ENCODE measurements at places on chromosomes 2 and 18. TPM values are rescaled to one million over a fixed set of nuclear protein-coding genes. Genes with fewer than 3 reads are reported as not detected.

UGT1A6 gene
- not detected for total RNA-seq

NIFK gene
- total RNA-seq = 27.7 TPM

MFSD6 gene
- 67.1 TPM for total RNA-seq

LIMS2 gene
- total RNA-seq = 10.8 TPM

DNA sequence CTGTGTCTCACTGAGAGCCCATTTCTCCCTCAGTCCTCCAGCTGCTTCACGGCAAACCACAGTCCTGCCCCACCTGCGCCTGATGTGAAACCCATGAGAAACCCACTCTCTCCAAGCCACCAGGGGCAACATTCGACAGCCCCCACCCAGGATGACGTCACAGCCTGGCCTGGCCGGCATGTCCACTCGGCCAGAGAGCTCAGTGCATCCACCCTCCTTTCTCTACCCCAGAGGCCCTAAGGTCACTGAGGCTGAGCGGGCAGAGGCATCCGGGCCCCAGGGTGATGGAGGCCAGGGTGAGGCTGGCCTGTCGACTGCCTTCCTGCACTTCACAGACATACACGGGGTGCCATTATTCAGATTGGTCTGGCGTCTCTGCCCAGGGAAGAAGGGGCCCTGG lies 402.7 kb upstream of the MYT1L start:
- H3K36me3 ChIP-seq = no peaks in the 10 kb centered on the region
- DNase-seq = no peak
- no peak overlapping the region for H3K27ac ChIP-seq
- H3K27me3 ChIP-seq = no peaks in the 10 kb centered on the region
- H3K4me1 ChIP-seq = no peaks in the 10 kb centered on the region

DNA sequence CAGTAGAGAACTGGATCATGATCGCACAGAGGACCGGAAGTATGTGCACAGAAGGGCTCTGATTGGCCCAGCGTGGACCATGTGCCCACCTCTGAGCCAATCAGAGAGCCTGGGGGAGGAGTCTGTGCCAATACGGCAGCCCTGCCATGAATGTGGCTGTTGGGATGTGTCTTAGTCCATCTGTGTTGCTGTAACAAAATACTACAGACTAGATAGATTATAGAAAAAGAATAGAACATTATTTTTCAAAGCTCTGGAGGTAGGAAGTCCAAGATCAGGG lies 132.0 kb downstream of the NDUFA10 start:
- no peaks in the 10 kb centered on the region for H3K27me3 ChIP-seq
- H3K4me1 ChIP-seq = no peaks in the 10 kb centered on the region
- DNase-seq = no peak
- H3K36me3 ChIP-seq = no peaks in the 10 kb centered on the region
- no peak overlapping the region for H3K27ac ChIP-seq
- no peak overlapping the region for H3K4me3 ChIP-seq

DNA sequence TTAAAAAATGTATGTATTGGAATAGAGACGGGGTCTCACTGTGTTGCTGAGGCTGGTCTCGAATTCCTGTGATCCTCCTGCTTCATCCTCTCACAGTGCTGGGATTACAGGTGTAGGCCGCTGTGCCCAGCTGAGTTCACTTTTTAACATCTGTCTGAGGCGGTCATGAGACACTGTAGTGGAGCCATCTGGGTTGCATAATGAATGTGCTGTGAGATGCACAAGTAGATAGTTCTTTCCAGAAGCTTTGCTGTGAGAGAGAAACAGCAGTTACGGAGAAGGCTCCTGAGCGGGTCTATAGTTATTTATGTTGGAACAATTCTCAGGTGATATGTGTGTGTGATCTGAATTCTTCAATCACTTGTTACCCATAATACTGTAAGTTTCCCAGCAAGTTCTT lies 3.1 kb downstream of the RMC1 start:
- H3K4me1 ChIP-seq = peaks cover 38% of the 10 kb centered on the region
- no peaks in the 10 kb centered on the region for H3K27me3 ChIP-seq
- H3K4me3 ChIP-seq = no peak overlapping the region
- peaks cover 48% of the 10 kb centered on the region for H3K36me3 ChIP-seq

DNA sequence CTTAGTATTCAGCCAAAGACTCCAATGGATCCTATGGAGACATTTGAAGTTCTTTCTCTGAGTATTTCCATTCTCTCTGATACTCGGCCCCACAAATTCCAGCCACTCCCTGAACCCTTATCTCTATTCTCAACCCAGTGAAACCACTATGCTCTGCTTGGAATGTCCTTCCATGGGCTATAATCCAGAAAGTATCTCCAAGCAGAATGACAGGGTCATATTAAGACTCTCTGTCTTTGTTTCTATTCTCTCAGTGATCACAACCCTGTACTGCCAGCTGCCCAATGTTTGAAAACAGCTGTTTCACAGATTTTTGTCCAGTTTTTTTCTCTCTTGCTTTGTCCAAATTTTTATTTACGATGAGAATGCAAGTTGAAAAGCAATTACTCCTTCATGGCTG lies 21.9 kb downstream of the CHMP3 start:
- no peak for DNase-seq
- peaks cover 2% of the 10 kb centered on the region for H3K36me3 ChIP-seq
- no peaks in the 10 kb centered on the region for H3K27me3 ChIP-seq

DNA sequence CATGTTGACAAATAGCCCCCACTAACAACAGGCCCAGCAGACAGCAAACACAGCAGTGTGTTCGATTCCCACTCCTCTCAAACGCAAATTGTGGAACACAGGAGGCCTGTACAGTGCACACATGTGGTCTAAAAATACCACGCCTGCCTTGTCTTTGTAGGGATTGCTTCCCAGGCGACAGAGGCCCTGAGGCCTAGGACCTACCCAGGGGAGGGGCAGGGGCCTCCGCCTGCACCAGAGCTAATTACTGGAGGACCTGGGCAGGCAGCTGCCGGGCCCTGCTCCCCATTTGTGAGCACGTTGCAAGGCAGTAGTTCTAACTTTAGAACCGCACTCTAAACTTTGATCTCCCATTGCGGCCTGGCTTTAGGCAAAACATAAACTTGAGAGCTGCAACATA lies 316.0 kb downstream of the TXNL1 start:
- no peak for DNase-seq
- H3K4me1 ChIP-seq = no peaks in the 10 kb centered on the region
- H3K27ac ChIP-seq = no peak overlapping the region
- H3K36me3 ChIP-seq = no peaks in the 10 kb centered on the region
- no peaks in the 10 kb centered on the region for H3K27me3 ChIP-seq

GRCh38 chr2:144477281-144477956 lies 42.5 kb downstream of the ZEB2 start:
- H3K36me3 ChIP-seq = no peaks in the 10 kb centered on the region
- DNase-seq = no peak
- H3K4me1 ChIP-seq = no peaks in the 10 kb centered on the region
- no peak overlapping the region for H3K27ac ChIP-seq
- no peak overlapping the region for H3K4me3 ChIP-seq

GRCh38 chr2:24231461-24231881 lies 56.6 kb downstream of the FAM228A start:
- H3K27me3 ChIP-seq = no peaks in the 10 kb centered on the region
- H3K4me1 ChIP-seq = no peaks in the 10 kb centered on the region
- DNase-seq = no peak
- H3K36me3 ChIP-seq = peaks cover 23% of the 10 kb centered on the region
- H3K27ac ChIP-seq = no peak overlapping the region

GRCh38 chr18:6449213-6449612 lies 34.5 kb upstream of the L3MBTL4 start:
- no peaks in the 10 kb centered on the region for H3K27me3 ChIP-seq
- H3K4me3 ChIP-seq = no peak overlapping the region
- no peaks in the 10 kb centered on the region for H3K4me1 ChIP-seq

GRCh38 chr2:199677881-199678280 lies 173.1 kb downstream of the FTCDNL1 start:
- DNase-seq = no peak
- H3K4me1 ChIP-seq = no peaks in the 10 kb centered on the region
- H3K27ac ChIP-seq = no peak overlapping the region
- no peak overlapping the region for H3K4me3 ChIP-seq

DNA sequence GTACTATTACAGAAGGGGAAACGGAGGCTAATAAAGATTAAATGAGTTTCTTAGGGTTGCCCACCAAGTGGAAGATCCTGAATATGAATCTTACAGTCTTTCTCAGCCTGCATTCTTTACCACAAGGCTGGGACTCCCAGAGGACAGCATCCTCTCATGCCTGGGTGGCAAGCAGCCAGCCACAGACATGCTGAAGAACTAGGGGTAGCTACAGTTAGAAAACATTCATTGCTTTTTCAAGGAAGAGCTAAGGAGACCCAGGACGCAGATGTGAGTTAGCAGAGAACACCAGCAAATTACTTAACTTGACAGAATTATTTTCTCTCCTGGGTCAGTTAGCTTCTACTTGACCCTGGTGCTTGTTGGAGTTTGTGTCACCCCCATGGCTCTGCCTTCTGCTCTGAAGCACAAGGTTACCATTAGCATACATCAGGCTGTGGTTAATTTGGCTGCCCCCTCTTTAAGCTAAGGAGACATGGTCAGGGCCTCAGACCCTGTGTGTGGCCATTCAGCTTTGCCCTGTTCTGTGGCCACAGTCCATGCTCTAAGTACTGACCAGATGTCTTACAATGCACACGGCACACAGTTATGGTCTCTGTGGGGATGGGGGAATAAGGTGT lies 132.3 kb upstream of the TNP1 start:
- H3K27me3 ChIP-seq = no peaks in the 10 kb centered on the region
- DNase-seq = no peak
- H3K4me1 ChIP-seq = no peaks in the 10 kb centered on the region

DNA sequence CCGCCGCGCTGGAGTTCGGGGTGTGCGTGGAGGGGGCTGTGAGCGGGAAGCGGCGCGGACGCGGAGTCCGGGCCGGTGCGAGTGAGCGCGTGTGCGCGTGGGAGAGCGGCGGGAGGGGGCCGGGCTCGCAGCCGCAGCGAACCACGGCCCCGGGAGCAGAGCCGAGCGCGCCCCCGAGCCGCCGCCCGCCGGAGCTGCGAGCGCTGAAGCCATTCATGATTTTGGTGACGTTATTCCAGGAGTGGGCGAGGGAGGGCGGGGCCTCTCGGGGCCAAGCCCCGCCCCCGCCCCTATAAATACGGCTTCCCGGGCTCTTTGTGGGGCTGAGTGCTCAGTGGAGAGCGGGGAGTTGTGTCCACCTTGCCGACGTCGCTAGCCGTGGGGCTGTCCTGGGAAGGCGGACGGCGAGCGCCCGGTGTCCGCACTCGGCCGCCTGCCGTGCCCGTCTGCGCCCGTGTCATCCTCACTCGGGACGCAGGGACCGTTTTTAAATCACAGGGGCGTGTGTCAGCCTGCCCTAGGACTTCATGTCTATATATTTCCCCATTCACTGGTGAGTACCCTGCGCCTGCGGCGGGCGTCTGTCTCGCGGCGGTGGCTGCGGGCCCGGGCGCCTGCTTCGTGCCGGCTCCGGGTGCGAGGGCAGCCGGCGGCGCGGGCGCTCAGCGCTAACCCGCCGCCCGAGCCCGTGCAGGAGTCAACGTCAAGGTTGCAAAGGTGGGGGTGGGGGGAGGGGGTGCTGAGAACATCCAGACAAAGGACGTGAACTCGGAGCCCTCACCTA lies at the start of gene LBH:
TSS of gene LBH (plus strand) at position 323 of the 784 bp plus-strand sequence. CDS start at position 528, 205 bp downstream.
- no peaks in the 10 kb centered on the region for H3K27me3 ChIP-seq
- peaks cover 64% of the 10 kb centered on the region for H3K4me1 ChIP-seq
- peak within 1 kb of the TSS; percentile 96 for H3K4me3 ChIP-seq
- H3K27ac ChIP-seq = peak within 1 kb of the TSS; percentile 96
- peaks cover 17% of the 10 kb centered on the region for H3K36me3 ChIP-seq

DNA sequence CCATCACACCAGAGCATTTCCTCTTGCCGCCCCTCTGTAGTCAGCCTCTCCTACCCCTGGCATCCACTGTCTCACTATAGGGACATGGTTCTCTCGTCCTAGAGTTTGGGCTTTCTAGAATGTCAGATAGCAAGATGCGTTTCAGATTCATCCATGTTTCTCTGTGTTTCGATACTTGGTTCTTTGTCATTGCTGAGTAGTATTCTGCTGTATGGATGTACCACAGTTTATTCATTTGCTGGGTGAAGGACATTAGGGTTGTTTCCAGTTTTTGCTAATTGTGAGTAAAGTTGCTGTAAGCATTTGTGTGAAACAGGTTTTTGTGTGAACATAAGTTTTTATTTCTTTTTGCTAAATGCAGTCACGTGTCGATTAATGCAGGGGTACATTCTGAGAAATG lies 3.8 kb downstream of the ZNF532 start:
- no peak for DNase-seq
- H3K4me3 ChIP-seq = no peak overlapping the region
- peaks cover 3% of the 10 kb centered on the region for H3K36me3 ChIP-seq
- H3K4me1 ChIP-seq = peaks cover 5% of the 10 kb centered on the region

GRCh38 chr18:67511840-67512239 lies 4.7 kb downstream of the DSEL start:
- H3K27ac ChIP-seq = no peak overlapping the region
- H3K27me3 ChIP-seq = no peaks in the 10 kb centered on the region
- H3K4me3 ChIP-seq = no peak overlapping the region
- no peak for DNase-seq
- H3K4me1 ChIP-seq = peaks cover 7% of the 10 kb centered on the region

GRCh38 chr2:101832114-101832513 lies 134.6 kb downstream of the MAP4K4 start:
- no peak for DNase-seq
- H3K4me3 ChIP-seq = no peak overlapping the region
- no peaks in the 10 kb centered on the region for H3K27me3 ChIP-seq

Data from CD4-positive, CD25-positive, alpha-beta regulatory T cell (primary cell).